ENCODE measurements at places on chromosomes 7 and 10.

DNA sequence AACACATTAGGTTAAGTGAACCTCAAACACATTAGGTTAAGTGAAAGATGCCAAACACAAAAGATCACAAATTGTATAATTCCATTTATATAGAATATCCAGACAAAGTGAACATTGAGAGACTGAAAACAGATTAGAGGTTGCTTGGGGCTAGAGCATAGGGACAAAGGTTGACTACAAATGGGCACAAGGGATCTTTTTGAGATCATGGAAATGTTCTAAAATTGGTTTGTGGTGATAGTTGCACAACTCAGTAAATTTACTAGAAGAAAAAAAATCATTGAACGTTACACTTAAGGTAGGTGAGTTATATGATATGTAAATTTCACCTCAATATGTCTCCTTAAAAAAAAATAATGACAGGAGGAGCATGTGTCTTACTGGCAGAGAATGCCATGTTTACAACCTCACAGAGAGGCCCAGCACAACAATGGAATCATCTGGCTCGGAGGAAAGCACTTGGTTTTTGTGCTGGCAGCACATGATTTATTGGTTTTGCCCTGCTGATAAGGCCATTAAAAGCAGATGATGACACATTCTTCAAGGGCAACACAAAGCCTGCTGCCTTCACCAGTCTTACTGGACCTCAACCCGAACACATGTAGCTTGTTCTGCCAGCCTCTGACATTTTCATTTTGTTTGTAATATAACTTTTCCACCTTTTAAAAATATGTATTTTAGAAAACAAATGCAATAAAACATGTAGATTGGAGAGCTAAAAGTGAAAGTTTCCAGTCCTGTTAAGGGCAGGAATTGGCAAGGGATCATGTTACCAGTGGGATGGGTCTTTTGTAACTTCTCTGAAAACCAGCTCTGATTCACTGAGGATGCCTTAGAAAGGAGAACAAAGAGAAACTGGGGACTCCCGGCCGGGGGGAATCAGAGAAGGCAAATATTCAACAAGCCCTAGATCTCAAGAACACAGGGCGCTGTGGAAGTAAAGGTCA, 11.9 kb upstream of the LMOD2 start:
- H3K4me1 ChIP-seq = no peaks in the 10 kb centered on the region
- no peak for DNase-seq
- H3K4me3 ChIP-seq = no peak overlapping the region

DNA sequence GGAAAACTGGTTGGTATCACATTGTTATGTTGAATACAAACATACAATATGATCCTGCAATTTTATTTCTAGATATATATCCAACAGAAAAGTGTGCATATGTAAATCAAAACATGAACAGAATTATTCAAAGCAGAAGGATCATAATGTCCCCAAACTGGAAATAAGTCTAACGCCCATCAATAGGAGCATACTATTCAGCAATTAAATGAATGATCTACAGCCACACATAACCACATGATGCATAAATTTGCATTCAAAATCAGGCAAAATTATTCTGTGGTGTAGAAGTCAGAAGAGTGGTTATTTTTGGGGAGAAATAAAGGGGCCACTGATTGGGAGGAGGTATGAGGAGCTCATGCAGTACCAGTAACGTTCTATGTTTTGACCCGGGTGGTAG, 28.6 kb downstream of the NPY start:
- H3K36me3 ChIP-seq = no peaks in the 10 kb centered on the region
- DNase-seq = no peak
- H3K4me3 ChIP-seq = no peak overlapping the region
- H3K4me1 ChIP-seq = no peaks in the 10 kb centered on the region
- no peak overlapping the region for H3K27ac ChIP-seq

DNA sequence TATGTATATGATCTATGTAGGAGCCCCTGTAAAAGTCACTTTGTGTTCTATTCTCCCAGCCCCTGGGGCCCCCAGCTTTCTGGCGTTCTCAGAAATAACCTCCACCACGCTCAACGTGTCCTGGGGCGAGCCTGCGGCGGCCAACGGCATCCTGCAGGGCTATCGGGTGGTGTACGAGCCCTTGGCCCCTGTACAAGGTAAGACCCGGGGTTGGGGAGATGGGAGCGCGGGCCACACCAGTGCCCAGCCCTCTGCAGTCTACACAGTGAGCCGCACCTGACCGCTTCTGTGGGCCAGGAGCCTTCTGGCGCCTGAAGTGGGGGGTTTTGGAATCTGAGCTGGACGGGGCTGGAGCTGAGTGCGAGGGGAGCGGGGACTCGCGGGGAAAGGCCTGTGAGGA, 472.1 kb upstream of the FOXK1 start:
- H3K4me1 ChIP-seq = no peaks in the 10 kb centered on the region
- no peak for DNase-seq
- no peaks in the 10 kb centered on the region for H3K27me3 ChIP-seq
- no peaks in the 10 kb centered on the region for H3K36me3 ChIP-seq

DNA sequence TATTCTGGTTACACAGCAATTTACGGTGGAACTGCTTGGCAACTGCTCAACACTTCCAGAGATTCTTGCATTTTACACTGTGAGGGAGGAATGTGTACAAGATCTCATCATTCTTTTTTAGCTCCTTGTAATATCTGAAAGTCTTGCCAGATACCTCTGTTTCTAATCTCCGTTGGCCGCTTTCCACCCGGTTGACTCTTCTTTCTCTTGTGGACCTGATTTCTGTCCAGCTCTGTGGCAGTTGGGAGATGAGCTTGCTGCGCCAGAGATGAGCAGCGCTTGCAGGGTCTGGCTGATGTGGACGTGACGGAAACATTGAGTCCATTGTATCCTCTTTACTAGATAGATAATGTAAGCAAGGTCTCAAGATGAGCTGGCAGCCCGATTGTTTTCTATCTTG, 27.6 kb downstream of the SPAG6 start:
- H3K4me3 ChIP-seq = no peak overlapping the region
- DNase-seq = no peak
- no peaks in the 10 kb centered on the region for H3K36me3 ChIP-seq
- no peaks in the 10 kb centered on the region for H3K4me1 ChIP-seq

Data from naive thymus-derived CD4-positive, alpha-beta T cell (primary cell).